ENCODE measurements at places on chromosomes 6 and 20.

GRCh38 chr6:43722920-43723545 is 35.4 kb upstream of the MRPS18A start:
- no peak for DNase-seq

DNA sequence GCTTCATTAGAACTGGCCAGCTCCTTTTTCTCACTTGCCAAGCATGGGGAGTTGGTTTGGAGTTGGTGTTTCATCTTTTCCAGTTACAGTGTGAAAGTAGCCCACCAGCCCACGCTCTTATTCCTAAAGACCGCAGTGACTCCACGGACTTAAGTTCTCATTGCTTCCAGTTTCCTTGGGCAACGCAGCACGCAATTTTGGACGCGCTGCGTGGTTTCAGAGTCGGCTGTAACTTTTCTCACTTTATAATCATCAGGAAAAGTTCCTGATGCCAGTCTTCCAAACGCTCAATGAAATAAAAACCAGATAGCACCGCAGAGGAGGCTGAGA is 381 bp upstream of the PEX7 start:
- no peak for DNase-seq

DNA sequence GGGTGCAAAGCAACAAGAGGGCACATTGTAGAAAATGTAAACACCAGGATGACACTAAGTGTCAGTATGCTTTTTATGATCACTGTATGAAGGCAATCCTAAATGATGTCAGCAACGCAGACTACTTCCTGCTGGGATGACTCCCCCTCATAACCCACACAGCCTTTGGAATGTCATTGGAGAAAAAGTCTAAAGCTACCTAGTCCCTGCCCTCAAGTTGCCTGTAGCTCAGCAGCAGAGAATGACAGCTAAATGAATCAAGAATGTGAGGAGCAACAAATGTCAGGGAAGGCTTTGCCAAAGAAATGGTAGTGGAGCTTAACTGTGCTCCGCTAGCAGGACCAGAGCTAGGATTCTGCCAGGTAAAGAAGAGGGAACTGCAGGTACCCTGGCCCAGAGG is 555.6 kb downstream of the CD83 start:
- no peak for DNase-seq

- DNase-seq: no peak
Observed at GRCh38 chr6:134539865-134540323, 222.0 kb upstream of the SGK1 start.

DNA sequence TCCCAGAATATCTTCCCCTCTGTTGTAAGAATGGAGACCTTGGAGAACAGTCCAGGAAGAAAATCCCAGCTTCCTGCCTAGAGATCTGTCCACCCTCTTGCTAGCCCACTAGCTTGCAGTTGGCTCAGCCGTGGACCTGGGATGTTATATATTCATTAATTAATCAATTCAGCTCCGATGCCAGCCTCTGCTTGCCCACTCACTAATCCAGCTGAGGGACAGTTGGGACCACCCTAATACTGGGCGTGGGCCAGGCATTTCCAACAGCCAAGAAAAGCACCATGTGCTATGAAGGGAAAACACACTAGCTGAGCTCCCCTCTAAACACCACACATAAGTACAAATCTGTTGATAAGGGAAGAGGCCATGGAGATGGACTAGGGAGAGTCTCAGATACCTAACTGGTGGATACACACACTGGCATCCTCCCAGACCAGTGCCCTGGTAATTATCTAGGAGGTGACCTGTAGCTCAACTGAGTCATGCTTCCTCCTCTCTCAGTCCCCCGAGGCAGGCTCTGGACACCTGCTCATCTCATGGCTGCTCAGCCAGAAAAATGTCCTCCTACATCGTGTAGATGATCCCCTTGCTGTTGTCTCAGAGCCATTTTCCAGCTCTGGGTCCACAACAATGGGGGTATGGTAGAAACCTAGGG is 78.9 kb downstream of the ANKRD60 start:
- peak; percentile 27 for DNase-seq

- no peak for DNase-seq
Observed at GRCh38 chr6:111605100-111605751, 452 bp downstream of the TRAF3IP2 start.

DNA sequence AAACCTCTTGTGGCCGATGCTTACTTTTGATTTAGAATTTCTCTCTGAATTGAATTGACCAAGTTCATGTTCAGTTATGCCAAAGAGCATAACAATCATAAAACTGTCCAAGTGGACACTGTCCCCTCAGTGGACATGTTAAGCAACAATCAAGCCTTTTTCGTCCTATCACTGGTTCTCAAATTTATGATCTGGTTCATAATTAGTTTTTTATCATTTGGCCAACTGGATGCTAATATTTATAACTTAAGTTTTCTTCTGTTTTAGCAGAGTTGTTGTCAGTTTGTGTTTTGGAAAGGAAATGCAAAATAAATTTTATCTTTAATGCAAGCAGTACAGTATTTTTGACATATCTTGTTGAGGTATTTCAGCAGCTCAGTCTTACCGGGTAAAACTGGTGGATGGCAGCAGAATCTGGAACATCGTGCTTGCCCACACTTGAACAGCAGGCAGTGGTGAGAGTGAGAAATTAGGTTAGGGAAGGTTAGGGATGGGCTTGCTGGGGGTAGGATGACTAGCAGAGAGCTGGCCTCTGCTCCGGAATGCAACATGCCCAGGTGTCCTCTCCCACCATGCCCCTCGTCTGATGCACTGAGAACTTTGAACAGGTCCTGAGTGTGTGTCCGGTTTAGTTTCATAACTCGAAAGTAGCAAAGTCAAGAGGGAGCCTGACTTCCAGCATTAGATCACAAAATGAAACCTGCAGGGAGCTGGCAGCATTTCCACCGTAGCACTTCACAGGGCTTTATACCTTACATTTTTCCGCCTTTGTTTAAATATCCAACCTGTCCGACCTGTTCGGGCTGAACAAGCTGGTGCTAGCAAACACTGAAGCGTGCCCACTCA is 93.1 kb downstream of the RREB1 start:
- DNase-seq: no peak

DNA sequence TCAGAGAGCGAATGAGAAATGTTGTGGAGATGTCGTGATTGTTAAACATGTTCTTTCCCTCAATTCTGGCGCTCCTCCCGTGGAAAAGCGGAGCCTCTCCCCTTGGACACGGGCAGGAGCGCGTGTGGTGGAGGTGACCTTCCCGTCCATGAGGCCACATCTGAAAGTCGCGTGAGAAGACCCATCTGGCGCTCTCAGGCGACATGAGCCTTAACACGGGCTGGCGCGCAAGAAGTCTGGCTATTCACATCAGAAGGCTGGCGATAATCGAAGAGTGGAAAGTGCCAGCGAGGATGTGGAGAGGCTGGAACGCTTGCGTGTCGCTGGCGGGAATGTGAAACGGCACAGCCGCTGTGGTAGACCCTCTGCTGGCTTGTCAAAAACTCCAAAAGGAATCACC is 341.3 kb downstream of the ZFAND3 start:
- DNase-seq: no peak

- DNase-seq: no peak
Observed at GRCh38 chr6:167314180-167314821, 10.6 kb upstream of the TTLL2 start.

- no peak for DNase-seq
Observed at GRCh38 chr20:24388828-24389380, 80.5 kb upstream of the SYNDIG1 start.

DNA sequence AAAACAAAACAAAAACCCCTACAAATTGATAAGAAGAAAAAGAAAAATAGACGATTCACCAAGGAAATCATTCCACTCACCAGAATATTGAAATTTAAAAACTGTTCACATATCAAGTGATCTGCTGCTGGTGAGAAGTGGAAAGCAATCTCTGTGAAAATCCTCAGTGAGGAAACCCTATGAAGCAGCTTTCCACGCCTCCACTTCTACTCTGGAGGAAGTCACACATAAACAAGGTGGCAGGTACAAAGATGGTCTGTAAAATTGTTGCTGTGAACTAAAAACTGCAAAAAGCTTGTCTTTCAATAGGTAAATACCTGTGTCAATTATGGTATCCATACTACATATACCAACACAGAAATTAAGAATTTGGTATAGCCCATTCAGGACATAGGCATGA is 18.5 kb downstream of the CD164 start:
- DNase-seq: no peak

- no peak for DNase-seq
Observed at GRCh38 chr6:78995946-78996345, 82.1 kb downstream of the PHIP start.

DNA sequence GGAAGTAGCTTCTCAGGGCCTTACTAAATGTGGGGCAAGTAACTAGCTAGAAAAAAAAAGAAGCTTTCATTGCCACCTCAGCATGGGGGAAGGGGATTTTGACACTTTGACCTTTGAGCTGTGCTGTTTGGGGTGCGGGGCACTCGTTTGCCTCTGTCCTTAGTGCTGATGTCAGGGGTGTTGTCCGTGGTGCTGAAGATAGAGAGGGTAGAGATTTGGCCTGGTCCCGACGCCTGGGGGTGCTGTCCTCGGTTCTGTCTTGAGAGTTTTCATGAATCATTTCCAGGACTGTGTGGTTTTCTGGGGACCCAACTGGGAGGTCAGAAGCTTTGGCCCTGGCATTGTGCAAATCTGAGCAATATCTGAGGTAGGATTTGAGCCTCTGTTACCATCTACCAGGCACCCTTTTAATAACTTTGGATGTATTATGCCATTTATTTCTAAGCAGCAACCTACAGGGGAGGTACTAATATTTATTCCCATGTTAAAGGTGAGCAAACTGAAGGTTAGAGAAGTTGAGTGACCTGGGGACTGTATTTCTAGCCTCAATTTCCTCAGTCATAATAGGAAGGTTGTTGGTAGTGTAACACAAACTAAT is 78.0 kb downstream of the DLGAP4 start:
- no peak for DNase-seq

DNA sequence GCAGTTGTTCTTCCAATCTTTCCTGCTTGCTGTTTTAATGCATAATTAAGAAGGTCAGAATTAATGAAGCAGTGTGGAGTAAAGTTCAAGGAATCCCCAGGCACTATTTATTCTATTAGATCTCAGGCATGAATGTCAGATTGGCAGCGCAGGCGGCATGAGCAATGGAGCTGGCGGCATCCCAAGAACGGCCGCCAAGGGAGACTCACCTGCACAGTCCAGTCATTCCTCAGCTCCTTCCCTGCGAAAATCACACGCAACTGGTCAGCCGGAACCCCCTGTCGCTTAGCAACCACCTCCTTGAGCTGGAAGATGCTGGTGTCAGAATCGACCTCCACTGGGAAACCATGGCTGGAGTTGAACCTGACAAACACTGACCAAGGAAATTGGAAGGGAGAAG is 284.5 kb downstream of the PRKN start:
- DNase-seq: no peak

DNA sequence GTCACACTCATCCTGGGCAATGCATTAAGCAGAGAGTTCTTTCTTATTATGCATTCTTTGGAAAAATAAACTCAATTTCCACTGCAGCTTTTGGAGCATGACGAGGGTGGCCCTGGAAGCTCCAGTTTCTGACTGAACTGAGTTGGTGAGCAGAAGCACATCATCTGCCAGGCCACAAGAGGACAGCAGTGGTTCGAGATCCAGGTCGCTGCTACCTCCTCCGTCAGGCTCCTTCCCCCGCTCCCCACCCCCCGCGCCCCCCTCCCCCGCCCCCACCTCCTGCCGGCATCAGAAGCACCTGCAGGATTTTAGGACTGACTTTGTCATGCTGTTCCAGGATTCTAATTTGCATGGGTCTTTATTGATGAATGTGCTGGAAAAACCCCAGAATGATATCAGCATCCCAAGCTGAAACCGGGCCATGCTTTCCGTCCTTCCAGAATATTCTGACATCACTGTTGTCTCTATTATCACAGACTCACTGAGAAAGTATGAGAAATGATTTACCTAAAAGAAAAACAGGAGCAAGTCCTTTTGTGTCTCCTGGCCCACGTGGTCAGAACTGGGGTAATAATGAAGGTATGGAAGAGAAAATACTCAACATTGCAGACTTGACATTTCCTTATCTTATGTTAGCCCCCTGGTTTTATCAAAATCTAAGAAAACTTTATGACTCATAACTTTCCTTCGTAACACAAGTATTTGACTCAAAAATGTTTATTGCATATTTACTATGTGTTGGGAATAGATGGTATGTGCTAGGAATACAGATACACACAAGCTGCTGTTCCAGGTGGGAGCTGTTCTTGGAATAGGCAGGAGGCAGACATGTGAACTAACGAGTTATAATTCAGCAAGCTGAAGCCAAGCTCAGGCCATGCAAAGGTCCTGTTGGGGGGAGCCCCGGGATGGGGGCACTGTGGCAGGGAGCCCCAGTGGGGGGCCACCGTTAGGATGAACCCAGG is 220.2 kb upstream of the EXOC2 start:
- peak; percentile 17 for DNase-seq

DNA sequence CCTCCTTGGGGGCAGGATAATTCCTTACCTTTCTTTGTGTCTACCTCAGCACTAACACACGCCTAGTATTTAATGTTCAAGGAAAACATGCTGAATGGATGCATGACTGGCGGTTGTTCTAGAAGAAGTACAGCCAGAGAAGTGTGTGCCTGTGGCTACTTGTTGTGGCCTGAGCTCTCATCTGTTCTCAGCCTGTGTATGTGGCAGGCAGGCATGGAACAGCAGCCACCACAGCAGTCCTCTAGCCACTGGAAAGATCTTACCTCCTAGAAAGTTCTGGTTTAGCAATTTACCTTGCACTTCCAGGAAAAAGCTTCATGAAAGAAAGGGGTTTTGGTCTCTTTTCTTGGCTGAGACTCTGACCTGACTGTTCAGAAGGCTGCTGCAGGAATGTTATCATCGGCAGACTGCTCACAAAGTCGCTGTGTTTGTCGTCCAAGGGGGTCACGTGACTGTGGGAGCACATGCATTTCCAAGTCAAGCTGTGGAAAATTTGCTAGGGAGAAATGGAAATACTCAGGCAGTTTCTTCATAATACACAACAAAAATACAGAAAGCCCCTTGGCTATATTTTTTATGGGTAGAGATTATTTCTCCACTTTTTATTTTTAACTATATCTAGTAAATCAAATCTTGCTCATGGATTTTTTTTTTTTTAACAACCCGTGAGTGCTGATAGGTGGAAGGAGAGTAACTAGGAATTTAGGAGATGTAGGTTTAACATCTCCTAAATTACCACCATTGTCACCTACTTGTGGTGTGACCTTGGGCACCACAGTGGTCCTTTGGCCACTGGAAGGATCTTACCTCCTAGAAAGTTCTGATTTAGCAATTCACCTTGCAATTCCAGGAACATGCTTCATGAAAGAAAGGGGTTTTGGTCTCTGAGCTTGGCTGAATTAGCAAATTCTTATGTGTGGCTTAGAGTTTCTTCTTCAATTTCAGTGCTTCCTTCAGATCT is 110.8 kb upstream of the GPR6 start:
- no peak for DNase-seq

DNA sequence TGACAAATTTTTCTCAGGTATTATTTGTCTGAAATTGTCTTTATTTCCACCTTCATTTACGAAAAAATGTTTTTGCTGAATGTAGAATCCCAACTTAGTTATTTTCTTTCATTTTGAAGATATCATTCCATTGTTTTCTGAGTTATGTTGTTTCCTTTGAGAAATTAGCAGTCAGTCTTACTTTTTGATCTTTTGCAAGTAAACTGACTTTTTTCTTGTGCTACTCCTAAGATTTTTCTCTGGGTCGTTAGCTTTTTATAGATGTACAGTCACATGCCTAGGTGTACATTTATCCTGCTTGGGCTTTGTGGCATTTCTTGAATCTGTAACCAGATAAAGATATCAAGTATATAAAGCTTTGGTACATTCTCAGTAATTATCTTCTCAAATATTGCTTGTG is 29.6 kb upstream of the ASIP start:
- DNase-seq: no peak
